Endodermal cell (in vitro differentiated cells): ENCODE measurements at places on chromosomes 11 and 22. TPM values are rescaled to one million over a fixed set of nuclear protein-coding genes. Genes with fewer than 3 reads are reported as not detected.

- no peak for DNase-seq
Observed at GRCh38 chr11:75035256-75035655, 46.5 kb downstream of the NEU3 start.

DNA sequence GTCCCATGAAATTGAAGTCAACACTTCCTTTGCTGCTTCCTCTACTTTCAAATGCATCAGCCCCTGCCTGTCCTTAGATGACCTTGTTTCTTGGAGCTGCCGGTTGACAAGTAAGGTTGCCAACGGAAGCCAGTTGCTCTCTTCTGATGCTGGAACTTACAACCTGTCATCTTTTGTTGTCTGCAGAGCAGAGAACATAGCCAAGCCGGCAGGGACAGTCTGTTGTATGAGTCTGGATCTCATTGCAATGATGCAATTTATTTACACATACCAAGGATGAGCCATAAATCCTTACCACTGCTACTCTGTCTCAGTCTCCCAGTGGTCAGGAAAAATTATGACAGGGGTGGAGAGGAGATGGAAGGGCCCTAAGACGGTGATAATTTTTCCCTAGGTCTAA is 151.4 kb downstream of the BLID start:
- DNase-seq: no peak

- no peak for DNase-seq
Observed at GRCh38 chr11:132685174-132685611, 847.1 kb downstream of the OPCML start.

DNA sequence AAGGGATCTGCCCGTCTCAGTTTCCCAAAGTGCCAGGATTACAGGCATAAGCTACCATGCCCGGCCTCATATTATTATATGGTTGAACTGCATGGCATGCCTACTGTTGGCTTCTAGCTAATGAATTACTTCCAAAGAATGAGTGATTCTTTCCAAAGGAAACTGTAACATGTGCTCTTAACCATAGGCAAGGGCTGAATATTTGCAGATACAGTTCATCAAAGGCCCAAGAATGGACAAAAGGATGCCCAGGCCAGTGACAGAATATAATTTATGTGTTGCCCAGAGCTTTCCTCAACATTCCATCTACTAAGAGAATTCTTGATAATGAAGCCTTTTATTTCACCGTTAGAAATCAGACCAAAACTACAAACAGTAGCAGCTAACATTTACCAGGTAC is 27.0 kb upstream of the CCDC89 start:
- no peak for DNase-seq

- DNase-seq: no peak
Observed at GRCh38 chr11:79415411-79415810, 25.4 kb downstream of the TENM4 start.

GRCh38 chr11:123351375-123351774 is 78.7 kb upstream of the GRAMD1B start:
- DNase-seq: peak; percentile 76

- DNase-seq: no peak
Observed at GRCh38 chr11:1123970-1124369, 33.8 kb upstream of the MUC5AC start.

DNA sequence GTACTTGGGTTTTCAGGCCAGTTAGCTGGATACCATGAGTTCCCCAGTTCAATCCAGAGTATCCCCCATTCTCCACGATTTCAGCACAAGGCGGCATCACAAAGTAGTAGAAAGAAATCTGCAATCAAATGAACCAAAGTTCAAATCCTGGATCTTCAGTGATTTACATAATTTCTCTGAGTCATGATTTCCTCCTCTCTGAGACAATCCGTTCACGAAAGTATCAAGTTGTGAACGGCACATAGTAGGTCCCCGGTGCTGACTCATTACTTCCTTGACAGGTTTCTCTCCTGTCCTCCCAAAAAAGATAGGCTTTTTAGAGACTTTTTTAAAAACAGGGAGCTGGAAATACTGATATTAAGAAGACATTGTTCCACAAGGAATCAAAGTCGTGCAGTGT is 69.1 kb upstream of the AKIP1 start:
- DNase-seq: no peak

GRCh38 chr11:36463781-36464180 is 46.3 kb downstream of the TRAF6 start:
- peak; percentile 37 for DNase-seq

DNA sequence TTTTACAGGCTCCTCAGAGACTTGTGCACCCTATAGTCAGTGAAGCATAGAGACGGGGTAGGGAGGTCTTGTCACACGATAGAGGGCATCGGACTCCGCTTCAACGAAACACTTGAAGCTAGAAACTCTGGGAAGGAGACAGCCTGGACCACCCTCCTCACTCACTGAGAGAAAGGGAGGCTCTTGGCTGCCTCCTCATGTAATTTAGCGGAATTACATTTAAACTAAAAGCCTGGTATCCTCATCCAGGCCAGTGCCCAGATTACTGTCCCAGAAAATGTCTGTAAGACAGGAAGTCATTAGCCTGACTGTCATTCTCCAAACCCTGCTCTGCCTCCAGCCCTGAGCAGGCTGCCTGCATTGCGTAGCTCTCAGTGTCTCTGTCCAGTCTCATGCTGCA is 36.0 kb downstream of the TTLL1 start:
- DNase-seq: peak; percentile 66

DNA sequence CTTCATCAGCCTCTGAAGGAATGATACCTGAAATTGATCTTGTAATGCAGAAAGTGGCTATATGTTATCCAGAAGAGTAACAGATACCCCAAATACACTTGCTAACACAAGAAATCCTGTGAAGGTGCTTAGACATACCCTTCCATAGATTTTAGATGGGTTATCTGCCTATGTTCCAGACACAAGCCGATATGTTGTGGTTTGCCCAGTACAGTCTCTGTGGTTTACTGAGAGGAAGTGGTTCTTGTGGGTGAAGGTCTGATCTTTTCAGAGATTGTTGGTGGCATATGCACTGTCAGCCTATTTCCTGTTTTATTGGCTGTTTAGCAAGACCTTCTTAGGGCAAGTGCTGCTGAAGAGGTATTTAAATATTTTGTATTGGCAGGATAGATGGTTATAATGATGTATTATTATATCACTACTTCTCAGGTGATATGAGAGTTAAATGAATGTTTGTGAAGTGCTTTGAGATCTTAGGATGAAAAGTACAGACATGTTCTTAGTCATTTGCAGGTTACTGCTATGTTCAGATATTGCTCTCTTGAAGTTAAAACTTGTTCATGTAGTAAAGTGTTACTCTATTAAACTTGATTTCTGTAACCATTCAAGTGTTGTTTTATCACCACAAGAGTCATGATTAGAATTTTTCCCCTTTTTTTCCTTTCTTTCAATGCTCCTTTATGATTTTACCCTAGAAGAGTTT is 8.2 kb downstream of the ARHGEF12 start:
- no peak for DNase-seq

DNA sequence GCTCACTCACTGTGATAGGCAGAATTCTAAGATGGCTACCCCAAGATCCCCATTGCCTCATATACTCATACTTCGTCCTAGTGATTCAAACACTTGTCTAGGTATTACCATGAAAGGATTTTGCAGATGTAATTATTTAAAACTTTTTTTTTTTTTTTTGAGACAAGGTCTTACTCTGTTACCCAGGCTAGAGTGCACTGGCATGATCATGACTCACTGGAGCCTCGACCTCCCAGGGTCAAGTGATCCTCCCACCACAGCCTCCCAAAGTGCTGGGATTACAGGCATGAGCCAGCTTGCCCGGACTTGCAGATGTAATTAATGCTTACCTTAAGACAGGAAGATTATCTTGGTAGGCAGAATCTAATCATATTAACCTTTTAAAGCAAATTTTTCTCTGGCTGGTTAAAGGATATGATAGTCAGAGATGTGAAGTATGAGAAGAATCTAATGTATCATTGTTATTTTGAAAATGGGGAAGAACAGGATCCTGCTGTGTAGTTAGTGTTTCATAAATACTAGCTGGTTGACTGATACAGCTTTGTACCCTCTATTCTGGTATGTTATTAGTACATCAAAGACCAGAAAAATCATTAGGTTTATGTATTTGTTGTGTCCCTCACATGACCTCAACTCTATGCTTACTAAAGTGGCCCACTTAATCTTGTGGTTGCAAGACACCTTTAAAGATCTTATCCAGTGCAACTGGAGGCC is 35.5 kb downstream of the C2CD3 start:
- no peak for DNase-seq

DNA sequence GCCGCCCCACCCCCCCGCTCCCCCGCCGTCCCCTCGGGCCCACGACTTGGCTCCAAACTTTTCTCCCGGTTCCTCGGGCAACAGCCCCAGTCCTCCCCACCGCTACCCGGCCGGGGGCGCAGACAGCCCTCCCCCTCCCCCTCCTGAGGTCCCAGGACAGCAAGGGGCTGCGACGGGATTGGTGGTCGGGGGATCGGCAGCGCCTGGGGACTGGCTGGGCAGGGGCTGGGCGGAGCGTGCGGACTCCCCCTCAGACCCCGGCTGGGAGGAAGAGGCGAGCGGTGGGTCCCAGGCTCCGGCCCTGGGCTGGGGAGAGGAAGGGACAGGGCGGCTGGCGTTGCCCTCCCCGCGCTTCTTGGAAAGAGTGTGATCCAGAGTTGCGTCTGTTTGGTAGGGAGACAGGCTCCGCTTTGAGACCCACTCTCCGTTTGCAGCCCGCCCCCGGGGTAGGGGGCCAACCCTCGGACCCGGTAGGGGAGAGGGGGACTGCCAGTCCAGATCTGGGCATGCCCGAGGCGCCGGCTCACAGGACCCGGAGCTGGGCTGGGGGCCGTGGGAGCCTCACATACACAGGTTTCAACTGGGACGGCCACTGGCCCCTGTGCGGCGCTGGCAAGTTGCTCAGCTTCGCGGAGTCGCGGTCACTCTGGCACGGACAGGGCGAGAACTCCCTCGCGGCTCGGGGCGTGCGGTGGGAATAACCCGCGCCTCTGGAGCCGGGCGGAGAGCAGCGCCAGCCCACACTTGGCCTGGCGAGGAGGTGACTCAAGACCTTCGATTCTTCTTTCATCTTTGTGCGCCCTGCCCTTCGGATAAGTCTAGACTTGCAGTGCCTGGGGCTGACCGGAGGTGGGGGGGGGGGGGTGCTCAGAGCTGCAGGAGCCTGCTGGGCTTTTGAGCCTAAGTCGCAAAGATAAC is 999 bp downstream of the TSKU start:
- DNase-seq: peak; percentile 96

DNA sequence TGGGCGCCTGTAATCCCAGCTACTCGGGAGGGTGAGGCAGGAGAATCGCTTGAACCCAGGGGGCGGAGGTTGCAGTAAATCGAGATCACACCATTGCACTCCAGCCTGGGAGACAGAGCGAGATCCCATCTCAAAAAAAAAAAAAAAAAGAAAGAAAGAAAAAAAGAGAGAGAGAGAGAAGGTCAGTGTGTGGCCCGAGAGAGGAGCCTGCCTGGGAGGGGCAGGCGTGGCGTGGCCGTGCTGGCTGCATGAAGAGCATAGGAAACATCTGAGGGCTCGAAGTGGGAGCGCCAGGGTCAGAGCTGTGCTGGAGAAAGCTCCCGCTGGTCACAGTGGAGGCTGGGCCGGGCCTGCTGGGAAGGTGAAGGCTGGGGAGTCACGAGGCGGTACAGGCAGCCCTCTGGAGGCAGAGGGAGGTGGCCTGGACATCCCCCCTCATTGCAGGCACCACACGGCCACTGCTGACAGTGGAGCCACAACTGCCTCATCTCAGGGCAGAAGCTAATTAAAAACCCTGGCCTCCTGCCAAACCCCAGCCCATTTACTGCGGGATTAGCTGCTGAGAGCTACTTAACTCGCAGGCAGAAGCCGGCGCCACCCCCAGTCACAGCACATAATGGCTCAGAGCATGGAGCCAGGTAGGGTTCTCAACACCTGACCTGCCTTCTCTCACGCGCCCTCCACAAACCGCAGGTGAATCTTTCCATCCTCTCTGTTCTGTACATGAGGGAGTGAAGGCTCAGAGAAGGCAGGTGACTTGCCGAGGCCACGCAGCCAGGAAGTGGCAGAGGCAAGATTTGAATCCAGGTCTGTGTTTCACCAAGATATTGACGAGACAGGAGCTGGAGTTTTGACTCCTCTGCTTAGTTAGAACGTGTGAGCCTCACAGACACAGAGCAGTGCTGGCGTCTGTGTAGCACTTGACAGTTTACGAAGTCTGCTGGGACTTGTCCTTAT is 32.6 kb downstream of the NFAM1 start:
- DNase-seq: peak; percentile 86

DNA sequence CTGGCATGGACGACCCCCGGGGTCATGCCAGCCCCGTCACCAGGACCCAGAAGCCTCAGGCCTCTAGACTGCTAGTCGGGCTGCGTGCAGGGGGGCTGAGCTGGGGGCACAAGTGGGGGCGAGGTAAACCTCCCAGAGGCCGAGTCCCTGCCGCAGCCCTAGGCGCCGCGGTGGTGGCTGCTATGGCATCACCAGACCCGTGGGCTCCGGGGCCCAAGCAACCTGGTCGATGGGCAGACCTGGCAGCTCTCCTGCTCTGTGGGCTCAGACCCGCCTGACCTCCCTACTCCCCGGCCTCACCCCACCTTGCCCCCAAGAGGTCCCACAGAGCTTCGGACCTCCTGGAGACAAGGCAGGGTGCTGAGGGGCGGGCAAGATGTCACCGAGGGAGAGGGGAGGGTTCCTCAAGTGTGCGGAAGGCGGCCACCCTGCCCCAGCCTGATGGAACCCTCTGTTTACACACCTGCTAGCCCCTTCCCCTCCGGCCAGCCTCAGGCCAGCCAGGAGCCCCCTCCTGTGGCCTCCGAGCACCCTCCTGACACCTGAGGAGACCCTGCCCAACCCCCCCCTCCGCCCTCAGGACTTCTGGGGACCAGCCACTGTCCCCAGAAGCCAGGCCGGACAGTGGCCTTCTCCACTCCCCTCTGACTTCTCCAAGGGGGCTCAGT is 9.4 kb downstream of the IGF2 start:
- no peak for DNase-seq

DNA sequence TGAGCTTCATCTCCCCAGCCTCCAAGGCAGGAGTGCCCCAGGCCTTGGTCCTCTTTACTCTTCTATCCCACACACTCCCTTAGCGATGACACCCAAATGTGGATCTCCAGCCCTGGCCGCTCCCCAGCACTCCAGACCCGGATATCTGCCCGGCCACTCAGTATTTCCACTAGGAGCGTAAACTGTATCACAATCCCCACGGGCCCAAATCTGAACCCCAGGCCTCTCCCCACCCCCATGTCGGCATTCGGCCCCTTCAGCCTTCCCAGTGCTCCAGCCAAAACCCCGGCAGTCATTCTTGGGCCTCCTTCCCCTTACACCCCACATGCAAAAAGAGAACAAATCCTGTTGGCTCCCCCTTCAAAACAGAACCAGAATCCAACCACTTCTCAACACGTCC is 20.8 kb downstream of the WNT11 start:
- no peak for DNase-seq

GRCh38 chr11:106379265-106379664 is 301.8 kb downstream of the AASDHPPT start:
- no peak for DNase-seq

DNA sequence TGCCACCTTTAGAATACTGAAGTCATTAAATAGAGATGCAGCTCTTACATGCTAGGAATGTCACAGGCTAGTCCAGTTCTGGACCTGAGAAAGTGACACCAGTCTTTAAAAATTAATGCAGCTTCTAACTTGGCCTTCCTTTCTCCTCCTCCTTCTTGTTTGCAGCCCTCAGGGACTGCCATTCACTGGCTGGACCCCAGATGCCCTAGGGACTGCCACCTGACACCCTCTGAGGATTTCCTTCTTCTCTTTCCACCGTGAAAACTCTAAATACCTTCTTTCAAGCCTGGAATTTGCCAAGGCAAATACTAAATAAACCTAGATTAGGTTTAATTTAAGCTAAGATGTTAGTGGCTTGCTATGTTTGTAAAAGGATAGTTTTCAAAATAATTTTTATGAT is 78.4 kb downstream of the MUC15 start:
- no peak for DNase-seq

The TRMT112 gene
- total RNA-seq: 280 to 352 TPM (median 326 TPM) in 3 replicates

The BTG4 gene
- not detected in 2 replicates for total RNA-seq

The UCP2 gene
- total RNA-seq: 132 to 202 TPM (median 199 TPM) in 3 replicates

The PRAME gene
- total RNA-seq: not detected in 2 replicates

The ARHGEF17 gene
- total RNA-seq: 34.0 to 40.9 TPM (median 39.0 TPM) in 3 replicates
